Memory B cell (primary cell): ENCODE measurements at places on chromosomes 12 and 14.

DNA sequence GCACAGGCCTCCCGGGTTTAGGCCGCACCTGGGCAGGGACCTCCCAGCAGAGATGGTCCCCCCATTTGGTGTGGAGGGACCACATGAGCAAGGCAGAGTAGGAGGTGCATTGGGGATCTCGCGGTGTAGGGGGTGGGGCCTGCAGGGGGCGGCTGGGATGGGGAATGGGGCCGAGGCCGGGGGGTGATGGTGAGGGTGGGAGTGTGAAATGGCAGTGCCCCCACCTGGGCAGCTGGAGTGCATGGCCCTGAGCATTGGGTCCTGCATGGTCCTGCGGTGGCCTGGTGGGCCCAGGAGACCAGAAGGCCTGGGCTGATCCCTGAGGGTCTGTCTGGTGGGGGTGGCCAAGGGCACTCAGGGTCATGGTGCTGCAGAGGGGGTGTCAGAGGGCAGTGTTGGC, 111.8 kb downstream of the KIF26A start:
- DNase-seq, result no peak

GRCh38 chr12:12029653-12030052, 41.1 kb upstream of the BCL2L14 start:
- no peak for DNase-seq

GRCh38 chr14:96637521-96637920, 135.3 kb downstream of the PAPOLA start:
- no peak for DNase-seq

GRCh38 chr12:4278329-4279197, 5.0 kb downstream of the CCND2 start:
- no peak for DNase-seq

DNA sequence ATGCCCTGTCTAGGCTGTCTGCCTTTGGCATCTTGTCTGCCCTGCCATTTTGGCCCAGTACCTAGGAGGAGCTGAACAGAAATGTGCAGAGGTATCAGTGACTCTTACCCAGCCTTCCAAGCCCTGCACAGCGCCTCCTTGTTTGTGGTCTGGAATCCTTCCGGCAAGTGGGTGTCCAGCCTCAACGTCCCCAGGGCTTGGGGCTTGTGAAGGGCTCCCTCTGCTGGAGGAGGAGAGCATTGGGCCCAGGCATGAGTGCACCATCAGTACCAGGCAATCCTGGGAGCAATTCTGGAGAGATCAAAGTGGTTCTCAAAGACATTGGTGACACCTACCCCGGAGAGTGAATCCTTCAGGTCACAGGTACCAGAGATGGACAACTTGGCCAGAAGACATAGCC, 2.4 kb upstream of the TCL1B start:
- DNase-seq, result peak; percentile 29

DNA sequence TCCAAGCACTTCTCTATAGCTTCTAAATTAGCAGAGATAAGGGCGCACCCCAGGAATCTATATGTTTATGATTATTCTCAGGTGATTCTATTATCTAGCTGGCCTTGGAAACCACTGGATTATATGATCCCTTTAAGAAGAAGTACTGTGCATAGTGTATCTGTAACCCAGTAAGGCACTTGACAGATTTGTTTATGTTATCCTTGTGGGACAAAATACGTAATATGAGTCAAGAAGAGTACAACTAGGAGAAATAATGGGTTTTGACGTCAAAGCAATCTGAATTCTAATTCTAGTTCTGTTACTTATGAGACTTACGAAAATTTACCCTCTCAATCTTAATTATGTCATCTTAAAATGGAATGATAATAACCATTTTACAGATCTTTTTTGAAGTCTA, 259.6 kb upstream of the NAV3 start:
- no peak for DNase-seq

- DNase-seq, result no peak
Measured at GRCh38 chr14:50820786-50821509, 10.0 kb downstream of the NIN start.

DNA sequence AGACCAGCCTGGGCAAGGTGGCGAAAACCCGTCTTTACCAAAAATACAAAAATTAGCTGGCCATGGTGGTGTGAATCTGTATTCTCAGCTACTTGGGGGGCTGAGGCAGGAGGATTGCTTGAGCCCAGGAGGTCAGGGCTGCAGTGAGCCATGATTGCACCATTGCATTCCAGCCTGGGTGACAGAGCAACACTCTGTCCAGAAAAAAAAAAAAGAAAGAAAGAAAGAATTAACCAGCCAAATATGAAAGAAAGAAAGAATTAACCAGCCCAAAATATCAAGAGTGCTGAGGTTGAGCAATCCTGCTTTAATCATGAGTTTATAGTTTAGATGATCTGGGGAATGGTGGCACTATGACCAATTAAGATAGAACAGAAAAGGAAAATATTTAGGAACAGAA, 3.5 kb upstream of the ACTN1 start:
- no peak for DNase-seq

- no peak for DNase-seq
Measured at GRCh38 chr12:65609359-65609771, 214.9 kb upstream of the HMGA2 start.

DNA sequence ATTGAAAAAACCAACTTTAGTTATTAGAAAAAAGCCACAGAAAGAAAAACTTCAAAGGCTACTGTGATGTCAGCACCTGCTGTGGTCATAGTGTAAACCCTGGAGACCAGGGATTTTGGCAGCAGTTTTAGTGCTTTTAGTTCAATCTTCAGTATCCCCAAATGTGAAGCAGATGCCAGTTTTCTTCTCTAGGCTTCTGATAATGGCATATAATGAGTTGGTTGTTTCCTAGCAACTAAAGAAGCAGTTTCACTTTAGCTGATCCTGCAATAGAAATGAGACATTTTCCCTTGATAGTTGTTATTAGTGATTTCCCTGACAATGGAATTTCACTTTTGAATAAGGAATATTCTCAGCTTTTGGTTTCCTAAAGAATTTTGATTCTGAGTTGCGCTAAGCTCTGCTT, 131.2 kb downstream of the NUBPL start:
- no peak for DNase-seq

- no peak for DNase-seq
Measured at GRCh38 chr12:95724767-95725166, 65.8 kb downstream of the NTN4 start.

- no peak for DNase-seq
Measured at GRCh38 chr12:113684908-113685782, 213.5 kb upstream of the LHX5 start.

DNA sequence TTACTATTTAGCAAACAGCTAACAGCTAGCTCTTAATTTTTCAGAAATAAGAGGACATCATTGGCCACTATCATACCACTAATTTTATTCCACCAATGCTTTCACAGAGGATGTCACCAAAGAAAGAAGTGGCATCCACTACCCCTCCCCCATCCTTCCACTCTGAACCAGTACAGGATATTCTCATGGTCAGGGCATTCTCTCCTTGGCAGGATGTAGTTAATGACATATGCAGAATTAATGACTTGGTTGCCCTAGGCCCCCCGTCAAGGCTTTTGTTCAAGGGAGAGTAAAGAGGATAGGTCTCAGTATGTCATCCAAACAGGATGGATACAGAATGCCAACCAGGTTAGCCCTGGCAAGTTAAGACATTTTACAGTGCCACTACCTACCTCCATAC, 18.9 kb upstream of the NUP107 start:
- DNase-seq, result no peak

- no peak for DNase-seq
Measured at GRCh38 chr14:103867020-103867419, 19.6 kb upstream of the PPP1R13B start.
